ENCODE measurements at places on chromosomes 16 and 17. TPM values are rescaled to one million over a fixed set of nuclear protein-coding genes. Genes with fewer than 3 reads are reported as not detected.

DNA sequence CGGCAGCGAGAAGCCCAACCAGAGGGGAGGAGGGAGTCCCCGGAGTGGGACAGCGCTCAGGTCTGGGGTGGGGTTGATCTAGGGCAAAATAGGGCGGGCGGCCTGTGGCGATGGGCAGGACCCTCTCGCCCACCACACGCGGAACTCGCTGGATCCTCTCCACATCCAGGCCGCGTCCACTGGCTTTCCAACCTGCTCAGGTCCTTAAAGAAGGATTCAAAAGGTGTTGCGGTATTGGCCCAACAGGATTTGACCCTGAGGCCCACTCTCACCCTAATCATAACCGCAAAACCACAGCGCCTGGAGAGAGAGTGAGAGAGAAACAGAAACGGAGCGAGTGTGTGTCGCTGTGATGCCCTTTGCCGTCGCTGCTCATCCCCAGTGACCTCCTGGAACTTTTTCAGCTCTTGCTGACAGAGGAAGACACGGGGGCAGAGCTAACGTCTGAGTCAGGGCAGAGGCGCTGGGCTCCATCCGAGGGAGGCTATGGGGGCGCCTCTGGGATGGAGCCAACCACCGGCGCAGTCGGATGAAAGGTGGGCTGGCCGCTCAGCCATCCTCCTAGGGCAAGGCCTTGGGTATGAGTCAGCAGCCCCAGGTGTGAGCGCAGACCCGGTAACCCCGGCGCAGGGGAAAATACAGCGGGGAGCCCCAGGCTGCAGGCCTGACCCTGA is 16.7 kb upstream of the OR1F1 start:
- DNase-seq = peak; percentile 66

The NRN1L gene
- 0.45 TPM for total RNA-seq

DNA sequence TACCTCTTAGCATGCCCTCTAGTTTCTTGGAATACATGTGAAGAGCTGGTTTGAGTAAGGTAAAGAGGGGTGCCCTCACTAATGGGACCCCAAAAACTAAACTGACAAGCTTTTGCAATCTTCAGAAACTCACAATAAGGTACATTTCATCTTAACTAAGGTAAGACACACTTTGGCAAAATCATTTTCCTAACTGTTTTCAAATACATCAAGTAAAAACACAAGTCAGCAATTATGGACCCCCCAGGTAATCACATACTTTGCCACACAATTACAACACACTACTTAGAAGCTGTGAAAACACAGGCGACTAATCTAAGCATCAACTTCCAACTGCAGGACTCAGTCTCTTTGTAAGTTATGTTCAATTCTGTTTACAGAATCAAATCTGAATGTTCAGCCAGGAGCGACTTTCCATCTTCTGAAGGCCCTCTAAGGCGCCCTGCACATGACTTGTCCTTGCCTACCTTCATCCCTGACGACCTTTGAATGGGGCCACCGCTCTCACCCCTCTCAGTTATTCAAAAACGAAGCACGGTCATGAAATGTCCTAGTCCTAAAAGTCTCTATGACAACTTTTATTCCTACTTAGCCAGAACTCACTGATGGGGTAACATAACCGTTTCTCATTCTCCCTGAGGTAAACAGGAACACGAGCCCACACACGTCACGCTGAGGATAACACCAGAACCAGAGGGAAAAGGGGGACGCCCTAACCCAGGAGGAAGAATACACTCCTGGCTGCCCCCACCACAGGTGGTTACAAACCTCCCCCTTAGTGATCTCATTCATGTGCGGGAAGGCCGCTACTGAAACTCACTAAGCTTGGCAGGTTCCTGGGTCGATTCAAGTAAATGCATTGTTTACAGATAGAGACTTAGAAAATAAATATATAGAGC is 5.5 kb downstream of the CREBBP start:
- no peak for DNase-seq

The OSGIN1 gene
- 0.21 TPM for total RNA-seq

DNA sequence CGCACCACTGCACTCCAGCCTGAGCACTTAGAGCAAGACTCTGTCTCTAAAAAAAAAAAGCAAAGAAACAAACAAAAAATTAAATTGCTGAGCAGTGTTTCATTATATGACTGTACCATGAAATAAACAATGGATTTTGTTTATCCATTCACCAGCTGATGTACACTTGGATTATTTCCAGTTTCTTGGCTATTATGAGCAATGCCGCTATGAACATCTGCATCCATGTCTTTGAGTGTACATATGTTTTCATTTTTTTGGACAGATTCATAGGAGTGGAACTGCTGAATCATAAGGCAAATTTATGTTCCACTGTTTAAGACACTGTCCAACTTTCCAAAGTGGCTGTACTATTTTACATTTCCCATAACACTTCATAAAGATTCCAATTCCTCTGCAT is 8.0 kb downstream of the RNF157 start:
- DNase-seq = no peak

- DNase-seq = no peak
Measured at GRCh38 chr16:53626161-53626560, 77.5 kb downstream of the RPGRIP1L start.

- DNase-seq = peak; percentile 72
Measured at GRCh38 chr16:56513972-56514371, 5.9 kb downstream of the BBS2 start.

DNA sequence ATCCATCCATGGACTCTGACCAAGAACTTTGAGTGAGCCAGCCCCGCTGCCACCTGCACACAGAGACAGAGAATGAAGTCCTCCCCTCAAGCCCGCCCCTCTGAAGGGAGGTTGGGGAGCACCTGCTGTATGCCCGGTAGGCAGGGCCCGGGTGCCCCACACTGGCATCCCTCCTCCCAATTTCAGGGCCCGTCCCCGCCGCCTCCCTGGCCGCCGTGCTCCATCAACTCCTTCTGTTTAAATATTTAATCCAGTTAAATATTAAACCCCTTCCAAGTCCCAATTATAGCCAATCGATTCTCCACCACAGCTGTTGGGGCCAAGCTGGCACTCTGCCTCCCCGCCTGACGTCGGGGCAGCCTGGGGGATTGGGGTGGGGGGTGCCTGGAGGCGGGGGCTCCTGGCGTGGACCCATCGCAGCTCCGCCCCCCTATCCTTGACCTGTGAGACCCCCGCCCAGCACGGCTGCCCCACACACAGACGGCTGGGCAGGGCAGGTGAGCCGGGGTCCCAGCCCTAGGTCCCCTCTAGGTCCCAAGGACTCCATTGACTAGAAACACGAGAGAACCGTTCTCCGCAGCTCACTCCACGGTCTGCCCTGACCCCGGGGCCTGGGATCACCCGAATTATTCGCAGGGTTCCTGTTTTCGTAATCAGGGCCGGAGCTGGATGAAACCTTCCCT is 18.0 kb upstream of the CACNA1H start:
- DNase-seq = no peak

The FOXJ1 gene
- 0.55 TPM for total RNA-seq

DNA sequence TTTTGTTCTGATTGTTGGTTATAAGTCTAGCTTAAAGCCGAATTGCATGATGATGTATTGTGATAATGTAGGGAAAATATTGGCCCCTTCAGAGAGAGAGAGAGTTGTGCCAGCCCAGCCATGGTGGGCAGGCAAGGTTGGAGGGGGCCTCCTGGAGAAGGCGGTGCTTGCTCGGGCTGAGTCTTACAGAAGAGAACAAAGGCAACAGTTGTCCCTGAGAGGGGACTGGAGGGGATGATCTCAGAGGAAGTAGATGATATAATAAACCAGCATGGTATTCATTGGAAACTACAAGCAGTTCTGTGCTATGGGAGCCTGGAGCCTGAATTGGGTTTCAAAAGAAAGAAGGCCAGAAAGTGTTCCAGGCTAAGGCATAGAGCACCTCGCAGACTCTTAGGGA is 173.8 kb downstream of the RPTOR start:
- DNase-seq = no peak

The XAF1 gene
- total RNA-seq = 491 TPM

GRCh38 chr16:88019821-88020515 is 68.7 kb downstream of the BANP start:
- no peak for DNase-seq

- peak; percentile 57 for DNase-seq
Measured at GRCh38 chr17:39738568-39738901, 797 bp downstream of the GRB7 start.

The ZP2 gene
- total RNA-seq = not detected

DNA sequence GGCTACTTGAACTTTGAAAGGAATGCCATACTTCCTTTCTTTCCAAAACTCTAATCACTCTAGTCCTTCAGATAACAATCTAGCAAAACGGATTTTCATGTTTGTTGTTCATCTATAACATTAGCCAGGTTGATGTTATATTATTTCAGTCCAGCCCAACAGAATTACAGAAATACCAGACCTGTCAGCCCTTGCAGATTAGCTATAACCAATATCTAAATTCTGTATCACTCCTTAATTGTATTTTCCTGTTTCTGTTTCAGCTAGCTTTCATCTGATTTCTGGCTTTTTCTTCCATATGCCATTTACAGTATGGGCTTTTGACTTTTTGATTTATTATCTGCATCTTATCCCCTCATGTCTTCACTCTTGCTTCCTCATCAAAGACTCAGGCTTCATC is 479.8 kb upstream of the CDH8 start:
- no peak for DNase-seq

The EVI2A gene
- 45.9 TPM for total RNA-seq

The MYH1 gene
- not detected for total RNA-seq

DNA sequence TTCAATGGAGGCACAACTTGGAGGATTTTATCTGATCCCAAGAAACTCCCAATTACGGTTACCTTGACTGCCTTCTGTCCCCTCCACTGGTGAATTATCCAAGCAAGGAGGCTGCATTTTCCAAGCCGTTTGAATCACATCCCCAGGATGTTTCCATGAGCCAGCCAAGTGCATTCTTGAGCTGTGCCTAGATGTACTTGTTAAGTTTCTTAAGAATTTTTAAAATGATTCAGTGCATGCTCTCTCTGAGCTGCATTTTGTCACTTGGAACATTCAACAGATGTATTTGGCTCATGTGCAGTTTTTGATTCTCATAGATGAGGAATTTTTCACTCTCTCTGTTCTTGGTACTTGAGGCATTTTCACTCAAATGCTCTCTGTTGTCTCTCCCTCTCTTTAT is 202.6 kb upstream of the MYOCD start:
- no peak for DNase-seq

DNA sequence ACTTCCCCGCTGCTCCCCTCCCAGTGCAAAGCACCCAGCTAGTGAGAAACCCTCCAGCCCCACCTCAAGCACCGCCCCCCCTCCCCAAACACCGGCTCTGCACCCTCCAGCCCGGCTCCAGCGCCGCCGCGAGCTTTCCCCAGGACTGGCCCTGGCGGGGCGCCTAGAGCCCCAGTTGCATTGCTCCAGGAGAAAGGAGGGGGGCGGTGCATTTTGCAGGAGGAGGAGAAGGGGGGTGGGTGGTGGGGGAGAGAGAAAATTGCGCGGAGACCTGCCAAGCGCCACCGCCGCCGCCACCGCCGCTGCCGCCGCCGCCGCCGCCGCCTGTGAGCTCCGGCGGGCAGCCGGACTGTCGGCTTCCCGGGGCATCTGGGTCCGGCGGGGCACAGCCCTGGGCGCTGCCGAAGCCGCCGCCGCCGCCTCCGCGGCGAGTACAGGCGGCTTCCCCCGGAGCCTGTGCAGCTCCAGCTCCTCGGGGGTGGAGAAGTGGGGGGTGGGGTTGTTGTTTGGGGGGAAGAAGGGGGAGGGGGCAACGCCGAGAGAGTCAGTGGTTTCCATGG is 333 bp upstream of the NOG start:
- no peak for DNase-seq

The CDH8 gene
- not detected for total RNA-seq

DNA sequence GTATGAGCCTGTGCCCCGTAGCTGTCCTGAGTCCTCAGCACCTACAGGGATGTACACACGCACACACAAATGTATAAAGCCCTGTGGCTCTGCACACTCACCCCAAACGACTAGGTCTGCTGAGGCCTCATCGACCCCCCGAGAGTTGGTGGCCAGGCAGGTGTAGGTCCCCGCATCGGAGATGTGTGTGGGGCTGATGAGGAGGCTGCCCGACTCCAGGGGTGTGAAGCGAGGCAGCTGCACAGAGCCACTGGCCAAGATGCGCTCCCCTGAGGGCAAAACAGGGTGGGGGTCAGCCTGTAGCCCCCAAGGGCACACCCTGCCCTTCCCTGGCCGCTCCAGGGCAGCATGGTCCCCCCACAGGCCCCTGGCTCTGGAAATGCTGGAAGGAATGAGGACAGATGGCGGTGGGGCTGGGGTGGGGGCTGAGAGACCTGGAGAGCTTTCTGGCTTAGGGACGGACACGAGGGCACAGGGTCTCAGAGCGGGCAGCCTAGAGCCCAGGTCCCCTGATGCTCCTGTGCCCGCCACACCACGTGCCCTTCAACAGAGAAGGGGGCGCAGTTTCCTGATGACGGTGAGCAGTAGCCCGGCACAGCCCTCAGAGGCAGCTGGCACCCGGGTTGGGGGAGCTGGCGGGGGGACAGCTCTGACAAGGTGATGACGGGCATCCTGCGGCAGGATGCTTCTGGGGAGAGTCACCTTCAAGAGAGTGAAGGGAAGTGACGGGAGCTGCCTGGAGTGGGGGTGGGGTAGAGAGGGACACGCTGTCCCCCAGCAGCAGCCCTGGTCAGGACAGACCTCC is 119.8 kb upstream of the CDC42EP4 start:
- DNase-seq = no peak
